ENCODE measurements at places on chromosomes 6 and 20.

- DNase-seq = no peak
These were observed 173.0 kb downstream of the GMDS start for GRCh38 chr6:2072453-2072852.

DNA sequence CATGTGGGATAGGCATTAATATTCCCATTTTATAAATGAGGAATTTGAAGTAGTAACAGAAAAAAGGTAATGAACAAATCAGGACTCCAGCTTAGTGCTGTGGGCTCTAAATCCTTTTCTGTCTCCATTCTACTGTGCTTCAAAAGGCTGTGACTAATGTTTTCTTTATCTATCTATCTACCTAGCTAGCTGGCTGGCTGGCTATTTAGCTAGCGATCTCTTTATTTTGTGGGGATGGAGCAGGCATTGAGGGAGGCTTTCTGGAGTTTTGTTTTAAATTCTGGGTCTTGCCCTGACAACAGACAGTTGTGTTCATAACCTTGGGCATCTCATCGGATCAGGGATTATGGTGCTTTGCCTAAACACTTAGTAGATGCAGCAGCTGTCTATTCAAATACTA, 139.2 kb downstream of the SOX4 start:
- DNase-seq = no peak

DNA sequence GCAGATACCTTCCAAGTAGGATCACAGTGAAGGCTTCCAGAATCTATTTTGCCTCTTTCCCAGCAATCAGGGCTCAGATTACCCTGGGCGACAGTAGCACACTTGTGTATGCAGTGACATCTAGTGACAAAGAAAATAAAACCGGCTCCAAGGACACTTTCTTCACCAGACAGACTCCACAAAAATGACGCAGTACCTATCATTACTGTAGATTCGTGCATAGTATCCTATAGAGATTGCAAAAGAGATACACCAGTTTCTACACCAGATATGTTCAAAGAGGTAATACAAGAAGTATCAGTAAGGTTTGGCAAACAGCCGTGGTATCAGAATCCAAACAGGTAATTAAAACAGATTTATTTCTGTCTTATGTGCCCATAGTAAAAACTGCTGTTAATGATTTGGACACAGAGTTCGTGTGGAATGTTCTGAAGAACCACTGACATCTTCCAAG, 600.4 kb upstream of the JAG1 start:
- peak; percentile 80 for DNase-seq

DNA sequence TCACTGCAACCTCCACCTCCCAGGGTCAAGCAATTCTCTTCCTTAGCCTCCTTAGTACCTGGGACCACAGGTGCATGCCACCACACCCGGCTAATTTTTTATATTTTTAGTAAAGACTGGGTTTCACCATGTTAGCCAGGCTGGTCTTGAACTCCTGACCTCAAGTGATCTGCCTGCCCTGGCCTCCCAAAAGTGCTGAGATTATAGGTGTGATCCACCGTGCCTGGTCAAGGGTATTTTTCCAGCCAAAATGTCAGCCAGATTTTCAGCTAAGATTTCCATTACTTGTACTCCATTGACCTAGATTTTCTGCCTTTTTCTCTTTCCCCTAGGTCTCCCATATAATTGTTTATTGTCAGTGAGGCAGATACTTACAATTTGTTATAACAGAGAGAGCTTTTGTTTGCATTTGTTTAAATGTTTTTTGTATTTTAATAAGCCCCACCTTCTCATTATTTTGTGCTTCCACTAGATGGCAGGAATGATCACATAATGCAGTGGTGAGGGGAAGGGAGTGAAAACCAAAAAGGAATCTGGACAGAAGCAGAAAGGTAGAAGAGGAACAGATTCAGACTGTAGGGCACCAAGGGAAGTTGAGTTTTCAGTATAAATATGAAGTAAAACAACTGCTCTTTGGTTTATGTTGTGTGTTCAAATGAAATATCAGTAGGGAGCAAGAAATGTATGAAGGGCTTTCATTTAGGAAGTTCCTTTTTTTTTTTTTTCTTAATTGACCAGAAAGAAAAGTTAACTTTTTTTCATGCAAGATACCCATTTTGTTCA, 29.7 kb downstream of the RPF2 start:
- DNase-seq = peak; percentile 54

DNA sequence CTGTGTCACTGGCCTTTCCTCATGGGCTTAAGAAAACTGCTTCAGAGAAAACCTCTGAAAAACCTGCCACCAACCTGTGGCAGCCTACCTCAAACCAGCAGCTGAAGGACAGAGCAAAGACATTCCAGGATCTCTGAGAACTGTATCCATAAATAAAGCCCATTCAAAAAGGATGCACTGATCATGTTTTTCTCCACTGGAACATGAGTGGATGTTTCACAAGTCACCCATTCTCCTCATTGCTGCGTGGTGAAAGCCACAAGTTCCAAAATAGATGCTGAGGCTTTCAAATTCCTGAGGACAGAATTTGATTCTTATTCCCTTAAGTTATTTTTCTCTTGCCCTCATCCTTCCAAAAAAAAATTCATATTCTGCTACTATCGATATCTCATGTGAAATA, 280.6 kb downstream of the KHDC1L start:
- no peak for DNase-seq

- DNase-seq = no peak
These were observed 85.0 kb downstream of the PLCG1 start for GRCh38 chr20:41222296-41222695.

- no peak for DNase-seq
These were observed 24.2 kb upstream of the PPP1R14C start for GRCh38 chr6:150118627-150119026.

DNA sequence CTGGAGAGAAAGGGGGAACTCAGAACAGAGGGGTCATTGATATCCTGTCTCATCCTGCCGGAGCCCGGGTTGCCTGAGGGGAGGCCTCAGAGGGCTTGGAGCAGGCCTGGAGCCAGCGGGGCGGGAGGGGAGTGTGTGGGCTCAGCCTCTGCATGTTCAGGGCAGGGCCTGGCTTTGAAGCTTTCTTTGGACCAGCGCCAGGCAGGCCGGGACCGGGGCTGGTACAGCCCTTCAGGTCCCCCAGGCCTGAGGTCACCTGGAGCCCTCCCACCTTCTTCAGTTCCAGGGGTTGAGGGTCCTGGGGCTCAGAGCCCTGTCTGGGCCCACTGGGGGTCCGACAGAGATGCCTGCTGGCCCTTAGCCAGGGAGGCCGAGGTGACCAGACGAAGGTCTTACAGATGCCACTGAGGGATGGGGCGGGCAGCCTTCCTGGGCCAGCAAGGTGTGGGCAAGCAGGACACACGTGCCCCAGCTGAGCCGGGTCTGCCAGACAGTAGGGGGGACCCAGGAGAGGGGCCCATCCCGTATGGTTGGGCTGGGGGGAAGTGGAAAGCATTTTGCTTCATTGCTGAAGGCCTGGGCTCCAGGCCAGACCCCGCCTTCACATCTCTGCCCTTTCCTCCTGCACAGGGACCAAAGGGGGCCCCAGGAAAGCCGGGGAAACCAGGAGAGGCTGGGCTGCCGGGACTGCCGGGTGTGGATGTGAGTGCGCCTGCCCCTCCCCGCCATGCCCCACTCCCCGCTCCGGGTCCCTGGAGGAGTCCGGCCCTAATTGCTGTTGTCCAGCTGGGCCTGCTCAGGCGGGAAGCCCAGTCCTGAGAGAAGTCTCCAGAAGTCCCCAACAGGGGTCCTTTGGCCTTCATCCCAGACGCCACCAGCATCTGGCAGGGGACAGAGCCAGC, 2.0 kb downstream of the COL9A3 start:
- peak; percentile 53 for DNase-seq

DNA sequence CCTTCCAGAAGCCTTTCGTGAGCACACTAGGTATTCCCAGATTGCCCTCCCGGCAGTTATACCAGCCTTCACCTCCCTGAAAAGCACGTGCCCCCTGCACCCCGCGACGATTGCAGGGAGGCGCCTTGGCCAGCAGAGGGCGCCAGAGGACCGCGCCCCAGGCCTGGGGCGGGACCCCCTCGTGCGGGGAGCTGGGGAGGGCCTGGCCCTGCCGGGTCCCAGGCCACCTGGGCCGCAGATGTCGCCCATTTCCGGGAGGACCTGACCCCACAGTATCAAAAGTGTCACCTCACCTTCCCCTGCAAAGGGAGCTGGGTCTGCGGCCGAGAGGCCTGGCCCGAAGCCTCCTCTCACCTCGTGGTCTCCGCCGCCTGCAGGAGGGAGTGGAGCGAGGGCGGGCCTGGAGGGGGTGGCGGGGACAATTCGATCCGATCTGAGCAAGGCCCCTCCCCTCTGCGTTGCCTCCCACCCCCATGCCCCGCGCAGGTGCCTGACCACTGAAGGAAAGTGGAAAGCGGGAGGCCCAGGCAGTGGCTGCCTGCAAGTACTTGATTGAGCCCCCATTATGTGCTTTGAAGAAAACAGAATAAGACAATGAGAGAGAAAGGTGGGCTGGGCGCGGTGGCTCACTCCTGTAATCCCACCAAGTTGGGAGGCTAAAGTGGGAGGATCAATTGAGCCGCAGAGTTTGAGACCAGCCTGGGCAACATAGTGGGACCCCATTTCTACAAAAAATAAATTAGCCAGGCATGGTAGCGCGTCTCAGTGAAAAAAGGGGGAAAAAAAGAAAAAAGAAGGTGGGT, 3.5 kb upstream of the SNAI1 start:
- DNase-seq = no peak

- DNase-seq = no peak
These were observed 11.1 kb upstream of the CCN5 start for GRCh38 chr20:44703956-44704488.

DNA sequence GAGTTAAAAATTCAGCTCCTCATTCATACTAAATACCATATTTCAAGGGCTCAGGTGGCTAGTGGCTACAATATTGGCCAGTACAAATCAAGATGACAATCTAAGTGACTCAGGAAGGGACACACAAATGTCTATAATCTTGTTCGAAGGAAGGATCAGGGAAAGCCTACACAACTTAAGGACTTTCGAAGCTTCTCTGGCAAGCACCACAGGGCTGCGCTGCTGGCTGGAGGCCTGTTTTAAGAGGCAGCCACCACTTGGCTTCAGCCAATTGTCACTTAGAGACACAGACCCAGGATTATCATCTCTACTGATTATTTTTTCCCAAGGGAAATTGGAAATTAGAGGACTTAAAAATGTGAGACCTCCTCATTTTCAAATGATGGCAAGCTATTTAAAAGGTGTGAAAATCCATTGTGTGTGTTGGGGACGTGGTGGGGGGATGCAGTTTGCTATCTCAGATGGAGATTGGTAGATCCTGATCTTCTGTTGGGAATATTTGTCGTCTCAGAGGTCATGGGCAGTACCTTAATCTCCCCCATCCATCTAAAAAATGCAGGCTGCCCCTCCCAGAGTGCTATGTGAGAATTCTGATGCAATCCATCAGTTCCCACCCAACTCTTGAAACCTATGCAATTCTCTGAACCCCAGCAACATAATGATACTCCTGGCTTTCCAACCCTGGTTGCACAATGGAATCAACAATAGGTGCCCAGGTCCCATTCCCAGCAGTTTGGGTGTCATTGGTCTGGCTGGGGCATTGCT, 11.3 kb downstream of the ARHGAP40 start:
- no peak for DNase-seq

GRCh38 chr6:87916446-87916845, 131.2 kb upstream of the SPACA1 start:
- no peak for DNase-seq

DNA sequence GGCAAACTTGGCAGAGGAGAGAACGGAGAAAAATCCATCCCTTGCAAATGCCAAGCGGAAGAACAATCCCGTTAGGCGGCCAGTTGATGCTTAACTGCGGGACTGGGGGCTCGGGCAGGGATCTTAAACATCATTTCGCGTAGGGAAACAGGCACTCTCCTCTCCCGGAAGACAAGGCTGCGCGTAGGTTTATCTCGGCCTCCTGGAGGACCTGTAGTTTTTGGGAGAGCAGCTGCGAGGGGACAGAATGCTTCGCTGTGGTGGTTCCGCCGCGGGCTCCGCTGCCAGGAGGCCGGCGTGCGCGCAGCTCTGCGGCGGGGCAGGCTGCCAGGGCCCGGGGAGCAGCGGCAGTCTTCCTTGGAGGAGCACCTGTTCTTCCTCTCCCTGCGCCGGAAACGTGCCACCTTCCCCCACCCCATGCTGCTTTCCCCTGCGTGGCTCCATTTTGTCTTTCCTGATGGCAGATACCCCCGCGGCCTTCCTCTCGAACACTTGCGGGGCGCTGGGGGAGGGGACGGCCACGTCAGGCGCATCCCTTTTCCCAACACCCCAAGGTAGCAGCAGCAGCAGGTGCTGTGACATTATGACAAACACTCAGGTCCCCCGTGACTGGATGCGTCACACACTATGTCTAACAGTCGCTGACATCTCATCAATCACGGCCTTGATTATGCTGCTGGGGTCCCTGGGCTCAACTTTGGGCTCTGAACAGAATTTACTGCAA, 230.7 kb upstream of the BTBD3 start:
- DNase-seq = no peak

DNA sequence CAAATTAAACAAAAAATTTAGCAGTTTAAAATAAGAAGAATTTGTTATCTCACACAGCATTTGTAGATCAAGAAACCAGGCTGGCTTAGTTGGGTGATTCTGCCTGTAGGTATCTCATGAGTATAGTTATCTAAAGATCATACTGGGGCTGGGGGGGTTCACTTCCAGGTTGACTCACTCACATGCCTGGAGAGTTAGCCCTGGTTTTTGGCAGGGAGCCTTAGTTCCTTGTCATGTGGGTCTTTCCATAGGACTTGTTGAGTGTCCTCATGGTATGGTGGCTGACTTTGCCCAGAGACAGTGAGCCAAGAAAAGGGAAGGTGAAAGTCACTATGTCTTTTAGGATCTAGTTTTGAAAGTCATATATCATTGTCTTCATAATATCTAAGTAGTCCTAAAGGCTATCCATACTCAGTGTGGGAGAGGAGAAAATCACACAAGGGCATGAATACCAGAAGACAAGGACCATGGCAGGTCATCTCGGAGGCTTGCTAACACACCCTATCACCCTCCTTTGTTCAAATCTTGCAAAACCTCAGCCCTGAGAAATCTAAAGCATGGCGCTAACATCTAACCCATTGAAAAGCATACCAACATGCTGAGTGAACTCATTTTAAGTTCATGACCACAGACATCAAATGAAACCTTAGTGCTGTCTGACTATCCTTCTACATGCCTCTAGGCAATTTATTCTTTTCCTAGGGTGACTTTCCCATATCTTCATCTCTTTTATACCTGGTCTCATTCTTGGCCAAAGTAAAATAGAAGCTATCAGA, 39.2 kb downstream of the CYP24A1 start:
- DNase-seq = no peak

DNA sequence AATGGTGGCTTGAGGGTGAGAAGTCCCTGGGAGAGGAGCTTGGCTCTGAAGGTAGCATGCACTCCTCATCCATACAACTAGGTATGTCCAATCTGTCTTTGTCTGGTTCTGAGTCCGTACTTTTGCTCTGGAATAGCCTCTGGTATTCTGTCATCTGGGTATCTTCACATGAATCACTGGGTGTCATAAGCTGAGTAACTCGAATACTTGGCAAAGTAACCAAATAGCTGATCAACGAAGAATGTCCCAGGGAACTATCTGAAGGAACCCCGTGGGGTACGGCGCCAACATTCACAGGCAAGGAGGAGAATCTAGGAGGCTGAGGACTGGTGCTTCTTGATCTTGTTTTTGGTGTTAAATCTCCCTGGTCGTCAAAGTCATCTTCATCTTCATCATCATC, 184.8 kb downstream of the HIVEP2 start:
- no peak for DNase-seq
